ENCODE measurements at places on chromosomes 7 and 10. TPM values are rescaled to one million over a fixed set of nuclear protein-coding genes. Genes with fewer than 3 reads are reported as not detected.

DNA sequence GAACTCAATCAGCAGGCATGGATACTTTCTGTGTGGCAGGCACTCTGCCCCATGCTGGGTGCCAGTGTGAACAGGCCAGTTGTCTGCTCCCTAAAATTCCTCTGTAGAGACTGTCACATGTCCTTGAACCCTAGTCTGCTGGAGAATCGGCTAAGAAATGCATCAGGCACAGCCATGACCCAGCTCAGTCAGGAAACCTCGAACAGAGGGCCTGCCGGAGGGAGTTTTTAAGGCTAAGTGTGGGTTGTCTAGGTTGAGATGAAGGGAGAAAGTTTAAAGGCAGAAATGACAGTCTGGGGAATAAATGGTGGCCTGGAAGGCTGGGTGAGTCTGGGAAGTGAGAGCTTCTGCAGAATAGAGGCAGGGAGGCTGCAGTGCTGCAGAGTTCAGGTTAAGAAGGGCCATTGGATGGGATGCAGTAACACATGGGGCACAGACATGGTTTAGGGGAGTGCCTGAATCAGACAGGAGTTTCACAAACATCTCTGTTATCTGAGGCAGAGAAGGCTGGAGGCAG lies 45.3 kb downstream of the WDFY4 start:
- no peak for DNase-seq

FEZF1 gene
- total RNA-seq, result not detected

ZPBP gene
- not detected for total RNA-seq

- DNase-seq, result no peak
Observed at GRCh38 chr10:27457261-27457945, 46.7 kb upstream of the RAB18 start.

DNA sequence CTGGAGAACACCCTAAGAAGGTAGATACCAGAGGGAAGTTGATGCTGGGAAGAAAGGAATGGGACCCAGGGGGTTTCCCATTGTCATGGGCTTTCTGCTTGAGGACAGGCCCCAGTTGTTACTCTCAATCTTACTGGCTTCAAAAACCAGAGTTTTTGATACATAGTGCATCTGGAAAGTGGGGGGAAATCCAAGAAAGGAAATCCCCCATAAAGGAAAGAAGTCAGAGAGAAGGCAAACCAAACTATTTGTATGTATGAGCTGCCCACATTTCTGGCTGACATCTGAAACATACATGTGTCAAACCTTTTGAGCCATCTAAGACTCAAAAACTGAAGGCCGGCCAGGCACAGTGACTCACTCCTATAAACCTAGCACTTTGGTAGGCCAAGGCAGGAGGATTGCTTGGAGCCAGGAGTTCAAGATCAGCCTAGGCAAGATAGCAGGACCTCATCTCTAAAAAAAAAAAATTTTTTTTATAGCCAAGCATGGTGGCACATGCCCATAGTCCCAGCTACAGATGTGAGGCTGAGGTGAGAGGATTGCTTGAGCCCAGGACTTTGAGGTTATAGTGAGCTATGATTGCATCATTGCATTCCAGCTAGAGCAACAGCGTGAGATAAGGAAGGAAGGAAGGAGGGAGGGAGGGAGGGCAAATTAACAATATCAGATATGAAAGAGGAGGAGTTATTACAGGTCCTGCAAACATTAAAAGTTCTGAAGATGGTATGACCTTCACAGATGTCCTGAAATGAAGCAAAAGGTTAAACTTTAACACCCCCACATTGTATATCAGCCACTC lies 6.7 kb upstream of the COA1 start:
- DNase-seq, result no peak

Data from dermis blood vessel endothelial cell (primary cell).